ENCODE measurements at places on chromosomes 7 and 10.
A peak's percentile ranks its signal among the peaks of the same experiment; 100 is the strongest.

DNA sequence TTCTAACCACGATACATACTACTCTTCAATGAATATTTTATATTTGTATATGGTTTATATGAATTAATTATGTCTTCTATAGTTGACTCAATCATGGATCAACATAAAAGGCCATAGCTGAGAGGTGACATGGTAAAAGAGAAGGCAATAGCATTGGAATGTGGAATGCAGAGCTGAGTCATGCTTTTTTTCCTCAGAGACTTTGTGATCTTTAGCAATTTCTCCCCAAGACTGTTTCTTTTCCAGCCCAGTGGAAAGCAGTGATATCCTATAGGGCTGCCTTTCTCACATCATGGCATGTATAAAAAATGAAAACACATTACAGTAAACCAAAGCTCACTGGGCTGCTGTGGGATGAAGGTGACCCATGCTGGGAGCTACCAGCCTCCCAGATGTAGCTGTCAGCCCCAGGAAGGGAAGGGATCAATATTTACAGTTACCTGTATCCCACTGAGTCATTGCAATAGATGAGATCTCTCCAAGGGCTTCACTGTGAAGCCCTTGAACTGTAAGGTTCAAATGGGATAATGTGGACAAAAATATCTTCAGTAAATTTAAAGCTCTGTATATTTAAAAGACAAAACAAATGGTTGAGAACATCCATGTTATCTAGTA, 30.2 kb downstream of the SLC39A12 start:
- peak; percentile 92 for DNase-seq

GRCh38 chr10:131450216-131450765, 138.8 kb upstream of the TCERG1L start:
- no peak for DNase-seq

GRCh38 chr10:74852381-74852780, 26.0 kb downstream of the KAT6B start:
- no peak for DNase-seq

DNA sequence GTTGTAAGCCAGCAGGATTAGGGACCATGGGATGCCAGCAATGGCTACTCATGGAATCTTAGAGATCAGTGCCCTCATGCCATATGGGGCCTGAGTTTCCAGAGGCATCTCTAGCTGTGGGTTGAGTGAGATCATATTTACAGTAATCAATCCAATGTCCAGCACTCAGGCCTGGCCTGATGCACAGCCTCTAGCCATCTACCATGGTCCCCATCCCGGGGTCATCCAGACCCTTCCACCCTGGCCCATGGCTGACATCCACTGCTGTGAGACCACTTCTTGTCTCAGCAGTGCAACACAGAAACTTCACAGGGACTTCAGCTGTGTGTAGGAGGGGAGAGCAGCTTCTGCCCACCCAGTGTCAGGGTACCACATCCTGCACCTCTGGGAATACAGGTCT, 6.5 kb upstream of the ADCY1 start:
- no peak for DNase-seq

- no peak for DNase-seq
These were observed 102.0 kb downstream of the FAM53B start for GRCh38 chr10:124642088-124642710.

DNA sequence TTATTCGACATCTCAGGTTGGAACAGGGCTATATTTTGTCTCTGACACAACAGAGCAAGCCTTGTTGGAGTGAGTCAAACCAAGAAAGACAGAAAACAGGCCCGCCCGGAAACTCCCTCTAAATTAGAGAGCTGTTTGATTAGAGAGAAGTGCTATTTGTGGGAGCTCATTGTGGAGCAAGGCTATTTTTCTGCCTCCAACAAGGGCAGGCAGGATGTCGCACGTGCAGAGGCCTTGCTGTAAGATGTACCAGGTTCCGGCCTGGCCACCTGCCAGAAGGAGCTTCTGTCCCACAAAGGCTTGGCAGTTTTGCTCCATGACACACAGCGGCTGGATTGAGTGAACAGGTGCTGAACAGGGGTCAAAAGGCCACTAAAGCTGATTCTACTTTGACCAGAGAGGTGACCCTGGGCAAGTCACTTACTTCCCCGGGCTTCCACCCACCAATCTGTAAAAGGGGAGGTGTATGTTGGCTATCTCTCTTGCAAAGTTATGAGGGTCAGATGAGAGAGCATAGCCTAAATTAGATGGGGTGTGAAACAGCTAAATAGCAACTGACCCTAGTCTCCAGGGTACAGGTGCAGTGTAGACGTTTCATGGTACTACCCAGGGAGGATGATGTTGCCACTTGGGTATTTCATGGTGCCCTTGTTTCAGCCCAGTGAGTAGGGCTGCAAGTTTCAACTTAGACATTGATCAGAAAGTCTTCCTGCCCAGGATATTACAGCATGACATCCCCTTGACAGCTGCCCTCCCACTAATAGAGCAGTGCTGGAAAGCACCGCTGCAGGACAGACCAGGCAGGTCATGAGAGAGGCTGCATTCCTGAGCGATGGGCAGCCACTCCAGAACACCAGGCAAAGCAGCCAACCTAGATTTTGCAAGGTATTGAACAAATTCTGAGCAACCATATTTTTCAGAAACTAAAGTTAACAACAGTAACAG, 62.0 kb downstream of the VSTM4 start:
- DNase-seq, result no peak

DNA sequence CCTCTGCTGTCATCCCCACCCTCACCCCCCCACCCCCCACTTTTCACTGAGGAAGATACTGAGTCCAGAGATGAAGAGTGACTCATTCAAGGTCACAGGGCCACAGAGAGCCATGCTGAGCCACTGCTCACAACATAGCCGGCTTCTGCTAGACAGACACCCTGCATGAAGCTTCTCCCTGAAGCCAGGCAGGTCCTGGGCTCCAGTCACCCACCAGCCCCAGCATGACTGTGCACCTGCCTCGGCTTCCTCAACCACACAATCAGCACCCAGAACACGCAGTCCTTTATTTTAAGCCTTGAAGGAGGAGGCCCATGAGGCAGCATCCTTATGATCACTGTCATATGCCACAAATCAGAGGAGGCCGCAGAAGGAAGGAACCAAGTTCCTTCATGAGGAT, 19.2 kb upstream of the PRKAG2 start:
- DNase-seq, result peak; percentile 2

DNA sequence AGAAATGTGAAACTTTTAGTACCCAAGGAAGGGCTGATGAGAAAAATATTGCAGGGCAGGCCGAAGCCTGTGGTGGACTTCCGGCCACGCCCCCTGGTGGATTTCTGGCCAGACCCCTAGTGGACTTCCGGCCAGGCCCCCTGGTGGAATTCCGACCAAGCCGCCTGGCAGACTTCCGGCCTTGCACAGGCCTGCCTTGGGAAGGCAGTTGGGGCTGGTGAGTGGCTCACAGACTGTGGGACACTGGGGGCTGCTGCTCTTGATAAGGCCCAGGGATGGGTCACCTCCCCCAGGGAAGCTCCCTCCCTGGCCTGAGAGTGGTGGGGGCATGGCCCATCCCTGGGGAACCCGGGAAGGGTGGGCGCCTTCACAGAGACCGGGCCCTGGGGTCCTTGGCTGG, 116.4 kb upstream of the MKI67 start:
- no peak for DNase-seq

DNA sequence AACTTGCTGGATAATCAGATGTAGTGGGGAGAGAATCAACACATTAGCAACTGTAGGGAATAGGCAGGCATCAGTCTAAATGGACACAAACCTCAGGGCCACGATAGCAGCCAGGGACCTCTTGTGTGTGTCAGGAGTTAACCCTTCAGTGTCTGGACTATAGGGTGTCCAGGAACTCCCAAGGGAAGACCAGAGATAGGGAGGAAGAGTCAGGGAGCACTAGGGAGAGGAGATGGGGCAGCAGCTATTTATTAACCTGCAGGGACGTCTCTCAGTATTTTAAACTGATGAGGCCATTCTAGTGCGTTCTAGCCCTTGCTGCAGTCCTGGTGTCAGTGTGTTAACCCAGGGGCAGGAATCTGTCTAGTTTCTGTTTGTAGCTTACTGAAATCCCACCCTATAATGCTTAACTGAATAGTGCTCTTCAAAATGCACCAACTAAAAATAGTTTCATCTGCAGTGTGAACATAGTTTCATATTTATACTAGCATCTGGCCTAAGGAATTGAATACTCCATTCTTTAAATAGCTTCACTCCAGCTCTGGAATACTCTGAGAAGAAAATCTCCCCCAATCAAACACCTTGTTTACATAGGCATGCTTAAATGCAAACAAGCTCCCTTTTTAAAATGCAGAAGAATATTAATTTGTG, 62.7 kb downstream of the ARID5B start:
- DNase-seq, result no peak

All from EL (cell line).